CD8-positive, alpha-beta memory T cell (primary cell): ENCODE measurements at places on chromosomes 1 and 21. TPM values are rescaled to one million over a fixed set of nuclear protein-coding genes. Genes with fewer than 3 reads are reported as not detected.
A peak's percentile ranks its signal among the peaks of the same experiment; 100 is the strongest.

DNA sequence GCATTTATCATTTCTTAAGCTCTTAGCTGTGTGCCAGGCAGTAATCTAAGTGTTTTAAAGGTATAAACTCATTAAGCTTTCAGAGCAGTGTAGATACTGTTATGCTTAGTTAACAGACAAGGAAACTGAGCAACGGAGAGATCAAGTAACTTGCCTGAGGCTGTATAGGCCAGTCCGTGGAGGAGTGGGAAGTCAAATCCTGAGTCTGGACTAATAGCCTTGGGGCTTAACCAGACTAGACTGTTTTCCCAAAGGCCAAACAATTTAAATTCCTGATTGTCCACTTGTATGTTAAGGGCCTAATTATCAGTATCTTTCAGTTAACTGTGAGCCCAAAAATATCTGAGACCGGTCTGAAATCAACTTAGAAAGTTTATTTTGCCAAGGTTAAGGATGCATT, 2.6 kb downstream of the IFNAR1 start:
- DNase-seq, result no peak

DNA sequence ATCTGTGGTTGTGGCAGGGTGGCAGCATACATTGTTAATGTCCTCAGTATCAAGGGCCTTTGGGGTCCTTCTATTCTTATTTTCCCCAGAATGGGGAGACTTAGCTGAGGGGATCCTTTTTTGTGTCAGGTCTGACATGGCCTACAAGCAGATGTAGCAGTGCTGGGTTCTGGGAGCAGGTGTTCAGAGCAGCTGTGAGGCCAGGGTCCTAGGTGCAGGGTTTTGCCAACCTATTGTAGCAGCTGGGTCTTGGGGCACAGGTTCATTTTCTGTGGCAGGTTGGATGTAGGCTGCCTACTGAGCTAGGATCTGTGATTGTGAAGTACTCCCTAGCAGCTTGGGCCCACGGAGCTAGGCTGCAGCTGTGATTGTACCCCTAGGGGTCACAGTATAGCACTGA, 60.1 kb downstream of the DIPK1A start:
- DNase-seq, result no peak

DNA sequence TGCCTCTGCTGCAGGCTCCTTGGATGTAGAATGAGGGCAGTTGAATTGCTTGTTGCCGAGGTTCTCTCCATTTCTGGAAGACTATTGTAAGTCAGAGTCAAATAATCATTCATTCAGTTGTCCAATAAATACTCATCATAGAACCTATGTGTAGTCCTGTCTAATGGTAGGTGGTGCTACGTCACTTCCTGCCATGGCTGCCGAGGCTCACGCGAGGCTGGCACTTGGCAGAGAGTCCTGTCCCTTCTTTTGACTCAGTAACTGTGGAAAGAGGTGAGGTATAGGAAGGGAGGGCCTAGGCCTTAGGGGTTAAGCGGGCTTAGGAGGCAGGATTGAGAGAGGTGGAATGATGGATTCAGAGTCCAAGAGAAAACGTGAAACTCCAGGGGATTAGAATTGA, 9.7 kb downstream of the ADARB1 start:
- no peak for DNase-seq

DNA sequence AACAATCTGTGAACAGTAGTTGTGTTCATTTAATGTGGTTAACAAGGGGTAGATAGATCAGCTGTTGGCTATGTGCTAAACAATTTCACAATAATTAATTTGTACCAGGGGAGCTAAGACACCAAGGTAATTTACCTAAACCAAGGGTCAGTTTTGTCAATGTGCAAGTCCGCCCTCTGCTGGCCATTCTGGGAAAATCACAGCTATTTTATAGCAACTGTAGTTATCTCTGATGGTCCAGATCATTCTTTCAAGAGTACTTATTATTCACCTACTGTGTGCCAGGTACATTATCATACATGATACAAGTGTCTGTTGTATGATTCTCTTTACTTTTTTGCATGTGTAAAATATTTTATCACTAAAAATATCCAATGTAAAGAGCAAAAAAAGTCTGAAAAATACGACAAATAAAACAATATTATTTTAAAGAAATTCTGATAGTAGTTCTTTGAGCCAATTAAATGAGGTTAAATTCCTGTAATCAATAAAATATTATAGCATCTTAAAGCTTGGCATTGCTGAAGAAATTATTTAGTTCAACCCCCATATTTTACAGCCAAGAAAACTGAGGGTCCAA, 312.3 kb upstream of the FAM78B start:
- DNase-seq, result peak; percentile 17

DNA sequence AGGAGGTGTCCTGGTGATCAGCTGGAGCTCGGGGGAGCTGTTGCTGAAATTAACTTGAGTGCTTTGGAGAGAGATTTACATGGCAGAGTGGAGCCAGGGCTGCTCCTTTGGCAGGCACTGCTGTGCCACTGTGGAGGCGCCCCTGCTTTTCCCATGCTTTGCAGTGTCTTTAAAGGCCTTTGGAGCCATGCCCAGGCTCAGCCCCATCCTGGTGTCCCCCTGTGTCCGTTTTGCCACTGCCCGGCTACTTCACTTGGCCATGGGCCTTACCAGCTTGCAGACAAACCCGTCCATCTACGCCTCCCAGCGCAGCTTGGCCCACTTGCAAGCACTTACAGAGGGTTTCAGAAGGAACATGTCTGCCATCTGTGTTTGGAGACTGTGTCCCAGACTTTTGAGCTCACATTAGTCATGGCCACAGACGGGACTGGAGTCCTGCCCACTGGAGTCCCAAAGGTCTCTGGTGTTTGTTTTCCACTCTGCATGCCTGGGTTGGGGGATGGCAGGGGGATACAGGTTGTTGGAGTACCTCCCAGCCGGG, 18.2 kb upstream of the LAMTOR5 start:
- DNase-seq, result no peak

DNA sequence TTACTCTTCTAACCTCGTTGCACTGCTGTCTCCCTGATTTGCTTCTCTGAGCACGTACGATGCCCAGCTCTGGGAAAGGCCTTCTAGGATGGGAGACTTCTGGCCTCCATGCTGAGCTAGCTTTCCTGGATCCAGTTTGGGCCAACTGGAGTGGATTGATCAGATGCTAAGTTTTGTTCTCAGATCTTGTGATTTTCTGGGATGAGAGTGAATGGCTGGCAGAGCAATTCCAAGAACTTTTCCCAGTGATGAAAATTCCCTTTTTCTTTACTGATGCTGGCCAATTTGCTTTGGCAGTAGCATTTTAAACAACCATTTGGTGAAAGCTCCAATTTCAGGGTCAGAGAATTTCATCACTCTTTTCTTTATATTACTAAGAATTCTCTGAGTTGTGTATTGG, 34.9 kb upstream of the NFASC start:
- DNase-seq, result no peak

DNA sequence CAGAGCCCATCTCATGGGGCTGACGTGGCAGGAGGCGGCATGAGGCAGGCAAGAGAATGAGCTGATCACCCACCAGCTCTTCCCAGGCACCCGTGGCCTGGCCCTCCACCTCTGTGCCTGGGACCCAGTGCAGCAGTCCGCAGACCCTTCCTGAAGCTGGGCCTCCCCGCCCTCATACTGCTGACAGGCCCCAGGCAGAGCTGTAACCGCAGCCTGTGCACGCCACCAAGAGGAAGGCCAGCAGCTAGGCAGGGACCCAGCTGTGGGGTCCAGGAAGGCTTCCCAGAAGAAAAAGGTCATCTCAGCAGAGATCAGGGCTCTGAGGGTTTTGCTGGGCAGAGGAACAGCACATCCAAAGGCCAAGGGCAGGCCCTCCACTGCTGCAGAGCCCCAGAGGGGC, 9.8 kb upstream of the MTFR1L start:
- DNase-seq, result no peak

GRCh38 chr1:187046293-187046692, 217.5 kb downstream of the PLA2G4A start:
- DNase-seq, result no peak

DNA sequence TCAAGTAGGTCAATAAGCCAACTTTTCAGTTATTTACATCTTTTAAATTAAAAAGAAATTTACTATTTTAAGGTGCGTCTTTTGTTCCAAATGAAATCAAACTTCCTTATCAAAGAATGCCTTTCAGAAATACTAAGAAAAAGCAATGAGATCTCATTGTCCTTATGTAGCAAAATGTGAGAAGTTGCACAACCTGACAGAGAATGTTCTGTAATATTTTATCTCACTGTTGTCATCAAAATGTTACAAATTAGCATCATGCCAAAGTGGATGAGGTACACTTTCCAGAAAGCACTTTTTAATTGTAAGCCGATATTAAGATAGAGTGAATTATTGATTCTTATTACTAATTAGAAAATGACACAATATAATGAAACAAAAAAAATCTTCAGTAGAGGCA, 50.4 kb downstream of the KCNT2 start:
- DNase-seq, result no peak

GRCh38 chr1:243748706-243749283, 101.2 kb downstream of the AKT3 start:
- no peak for DNase-seq

DNA sequence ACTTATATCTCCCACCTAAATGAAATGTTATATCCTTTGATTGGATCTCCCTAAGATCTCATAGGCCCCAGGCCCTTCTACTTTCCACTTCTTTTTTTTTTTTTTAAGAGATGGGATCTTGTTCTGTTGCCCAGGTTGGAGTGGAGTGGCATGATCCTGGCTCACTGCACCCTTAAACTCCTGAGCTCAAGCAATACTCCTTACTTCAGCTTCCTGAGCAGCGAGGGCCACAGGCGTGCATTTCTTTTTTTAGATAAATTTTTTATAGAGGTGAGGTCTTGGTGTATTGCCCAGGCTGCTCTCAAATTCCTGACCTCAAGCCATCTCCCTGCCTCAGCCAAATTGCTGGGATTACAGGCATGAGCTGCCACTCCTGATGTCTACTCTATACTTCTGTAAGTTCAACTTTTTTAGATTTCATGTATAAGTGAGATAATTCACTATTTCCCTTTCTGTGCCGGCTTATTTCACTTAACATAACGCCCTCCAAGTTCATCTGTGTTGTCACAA, 987.5 kb upstream of the NCAM2 start:
- no peak for DNase-seq

DNA sequence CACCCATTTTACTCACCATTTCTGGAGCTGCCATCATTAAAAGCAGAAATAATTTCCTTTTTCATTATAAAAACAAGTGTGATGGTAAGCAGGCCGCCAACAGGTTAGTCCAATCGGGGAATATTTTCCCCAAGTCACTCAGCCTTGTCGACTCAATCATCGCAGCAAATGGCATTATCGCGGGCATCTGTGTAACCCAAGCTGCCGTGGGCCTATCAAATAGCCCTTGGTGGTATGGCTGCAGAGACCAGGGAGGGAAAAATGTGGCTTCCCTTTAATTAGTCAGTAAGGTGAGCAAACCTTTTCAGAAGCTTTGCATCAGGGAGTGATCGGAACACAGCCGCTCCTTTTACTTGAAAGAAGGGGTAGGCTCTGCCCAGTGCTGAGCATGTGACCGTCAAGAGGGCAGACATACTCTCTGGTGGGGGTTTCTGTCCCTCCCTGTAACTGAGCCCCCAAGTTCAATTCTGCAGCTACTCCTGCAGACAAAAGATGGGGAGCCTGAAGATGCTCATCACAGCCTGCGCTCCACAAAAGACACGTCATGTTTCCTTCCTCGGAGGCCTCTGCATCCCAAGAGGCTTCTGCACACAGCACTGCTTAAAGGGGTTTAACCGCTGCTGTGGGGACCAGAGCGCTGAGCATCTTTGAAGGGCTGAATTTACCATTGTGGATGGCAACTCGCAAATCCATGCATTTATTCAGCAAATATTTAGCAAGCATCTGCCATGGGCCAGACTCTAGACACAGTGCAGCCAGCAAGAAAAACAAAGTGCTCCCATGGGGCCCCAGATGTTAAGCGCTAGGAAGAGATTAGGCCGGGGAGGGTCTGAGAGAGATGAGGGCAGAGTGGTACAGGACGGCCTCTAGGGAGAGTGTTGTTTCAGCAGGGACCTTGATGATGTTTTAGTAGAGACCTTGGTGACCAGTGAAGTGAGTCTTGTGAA, 1.2 kb upstream of the TMPRSS3 start:
- no peak for DNase-seq

Gene KRTAP10-12
- total RNA-seq, result not detected

Gene OR6N1
- not detected for total RNA-seq

Gene SMCP
- total RNA-seq, result not detected

Gene LEMD1
- total RNA-seq, result 0.55 TPM

Gene KCNK2
- not detected for total RNA-seq
